ENCODE measurements at places on chromosomes 5 and 9.

DNA sequence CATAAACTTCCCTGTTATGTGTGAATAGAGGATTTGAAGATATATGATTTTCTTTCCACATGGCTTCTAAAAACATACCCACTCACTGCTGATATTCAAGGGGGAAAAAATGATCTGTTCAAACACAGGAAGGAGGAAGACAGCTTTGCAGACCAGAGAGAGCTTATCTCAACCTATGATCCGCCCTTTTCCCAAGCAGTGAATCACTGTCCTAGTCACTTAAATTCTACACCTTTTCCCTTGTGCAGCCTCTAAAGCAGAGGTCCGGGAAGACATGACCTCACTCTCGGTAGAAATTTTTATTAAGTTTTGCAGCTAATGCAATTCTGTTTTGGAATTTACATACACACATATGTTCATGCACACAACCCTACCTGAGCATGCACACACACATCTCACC is 197.2 kb downstream of the DIRAS2 start:
- no peak for DNase-seq

DNA sequence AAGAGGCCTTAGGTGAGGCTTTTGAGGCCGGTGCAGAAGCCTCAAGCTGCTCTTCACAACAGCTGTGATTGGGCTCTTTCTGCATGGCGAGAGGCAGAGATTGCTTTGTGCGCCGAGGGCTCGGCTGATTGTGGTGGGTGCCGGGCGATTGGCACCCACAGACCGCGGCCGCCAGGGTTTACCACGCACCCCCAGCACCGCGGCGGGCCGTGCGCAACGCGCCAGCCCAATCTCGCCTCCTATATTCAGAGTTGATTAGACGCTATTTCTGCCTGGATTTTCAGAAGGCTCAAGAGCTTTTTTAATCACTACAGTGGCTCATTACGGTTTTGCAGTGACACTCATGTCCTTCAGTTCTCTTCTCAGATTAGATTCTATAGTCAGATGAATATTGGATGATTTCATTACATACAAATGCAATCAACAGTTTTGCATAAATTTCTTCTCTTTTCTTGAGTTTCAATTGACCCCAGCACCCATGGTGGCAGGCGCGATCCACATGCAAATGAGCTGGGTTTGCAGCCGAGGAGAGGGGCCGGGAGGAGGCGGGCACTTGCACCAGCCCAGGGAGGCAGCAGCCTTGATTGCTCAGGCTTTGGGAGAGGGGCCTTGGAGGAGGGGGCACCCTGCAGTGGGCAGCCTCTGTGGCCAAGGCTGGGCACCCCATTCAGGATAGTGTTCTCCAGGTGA is 33.8 kb upstream of the PTGS1 start:
- DNase-seq: no peak

GRCh38 chr5:167294882-167295680 is 996.4 kb upstream of the WWC1 start:
- DNase-seq: peak; percentile 70

GRCh38 chr5:103036601-103037000 is 83.3 kb downstream of the GIN1 start:
- peak; percentile 14 for DNase-seq

Data from fibroblast of the conjunctiva (primary cell).